ENCODE measurements at places on chromosomes 4 and X. TPM values are rescaled to one million over a fixed set of nuclear protein-coding genes. Genes with fewer than 3 reads are reported as not detected.

The AKAP14 gene
- total RNA-seq: not detected

DNA sequence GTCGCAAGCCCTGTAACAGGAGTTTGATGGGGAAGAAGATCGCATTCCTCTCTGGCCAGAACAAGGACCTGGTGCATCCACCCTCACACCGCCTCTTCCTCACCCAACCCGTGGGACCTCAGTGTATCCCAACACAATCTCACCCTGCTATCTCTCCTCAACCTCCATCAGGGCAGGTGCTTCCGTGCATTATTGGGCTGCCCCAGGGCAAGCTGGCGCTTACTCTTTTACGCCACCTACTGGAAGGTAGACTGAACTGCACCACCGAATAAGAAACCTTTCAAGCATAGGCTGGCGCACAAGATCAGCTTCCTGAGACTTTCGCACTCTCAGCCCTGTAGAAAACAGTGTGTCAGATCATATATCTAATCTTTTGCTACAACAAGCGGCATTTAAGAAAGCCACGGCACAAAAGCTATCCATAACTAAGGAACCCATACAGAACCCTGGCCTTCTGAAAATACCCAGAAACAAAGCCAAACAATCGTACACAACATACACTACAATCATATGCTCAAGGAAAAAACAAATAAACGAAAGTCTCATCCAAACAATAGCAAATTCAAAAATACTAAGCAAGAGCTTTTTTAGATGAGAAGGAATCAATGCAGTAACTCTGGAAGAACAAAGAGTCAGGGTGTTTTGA is 209.3 kb downstream of the UGT8 start:
- DNase-seq: no peak

GRCh38 chr4:113760094-113760794 is 1.3 kb downstream of the CAMK2D start:
- peak; percentile 3 for DNase-seq

DNA sequence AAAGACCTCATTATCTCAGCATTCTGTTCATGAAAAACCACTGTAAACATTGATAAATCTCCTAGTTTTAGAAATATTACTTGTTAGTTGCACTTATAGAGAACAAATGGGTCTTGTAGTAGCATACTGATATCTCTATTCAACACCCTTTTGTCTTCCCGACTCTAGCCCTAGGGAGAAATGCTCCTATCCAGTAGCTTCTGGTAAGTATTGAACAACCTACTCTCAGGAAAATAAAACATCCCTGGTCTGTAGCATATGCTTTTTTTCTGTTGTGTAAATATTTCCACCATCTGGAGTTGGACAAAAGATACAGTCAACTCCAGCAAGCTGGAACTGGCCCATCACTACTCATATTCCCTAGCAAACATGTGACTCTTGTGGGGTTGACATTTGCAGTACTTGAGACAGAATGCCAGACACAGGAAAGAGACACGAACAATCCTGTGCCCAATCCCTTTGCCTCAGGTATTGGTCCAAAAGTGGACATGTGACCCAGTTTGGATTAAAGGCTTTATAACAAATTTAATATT is 188.2 kb downstream of the GC start:
- DNase-seq: no peak

DNA sequence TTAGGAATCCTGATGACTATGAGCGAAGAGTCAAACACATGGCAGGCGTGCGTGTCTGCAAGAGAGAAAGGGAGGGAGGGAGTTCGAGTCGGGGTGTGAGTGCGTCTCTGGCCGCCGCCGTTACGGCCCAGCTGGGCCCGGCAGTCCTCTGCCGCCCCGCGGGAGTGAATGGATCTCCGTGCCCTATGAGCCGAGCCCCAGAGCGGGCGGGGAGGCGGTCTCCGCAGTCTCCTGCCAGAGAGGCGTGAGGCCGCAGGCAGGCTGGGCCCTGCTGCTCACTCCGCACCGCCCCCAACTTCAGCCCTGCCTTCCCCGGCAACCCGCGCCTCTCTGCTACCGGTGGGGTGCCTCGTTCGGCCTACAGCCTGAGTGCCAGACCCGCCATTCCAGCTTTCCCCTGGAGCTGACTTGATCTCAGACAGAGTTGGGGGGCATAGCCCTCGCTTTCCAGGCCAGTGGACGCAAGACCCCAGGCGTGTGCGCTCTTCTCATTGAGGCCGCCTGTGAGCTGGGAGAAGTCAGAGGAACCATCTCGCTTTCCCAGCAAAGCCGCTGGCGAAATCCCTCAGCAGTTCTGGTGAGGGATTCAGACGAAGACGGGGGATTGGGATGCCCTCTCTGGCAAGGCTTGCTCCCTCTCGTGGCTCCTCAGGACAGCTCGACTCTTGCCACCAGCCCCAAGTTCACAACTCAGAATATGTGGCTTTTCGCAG is 1.4 kb downstream of the SLC16A2 start:
- peak; percentile 37 for DNase-seq

The MGARP gene
- 0.65 TPM for total RNA-seq

GRCh38 chrX:39157796-39158195 is 356.5 kb downstream of the MID1IP1 start:
- DNase-seq: no peak

The KIAA1210 gene
- not detected for total RNA-seq

The STS gene
- 6.9 TPM for total RNA-seq

GRCh38 chr4:15963001-15963451 is at the start of gene FGFBP2:
TSS of gene FGFBP2 (minus strand) at chr4:15963175. CDS start at chr4:15963129, 46 bp downstream.
- DNase-seq: peak; percentile 31

DNA sequence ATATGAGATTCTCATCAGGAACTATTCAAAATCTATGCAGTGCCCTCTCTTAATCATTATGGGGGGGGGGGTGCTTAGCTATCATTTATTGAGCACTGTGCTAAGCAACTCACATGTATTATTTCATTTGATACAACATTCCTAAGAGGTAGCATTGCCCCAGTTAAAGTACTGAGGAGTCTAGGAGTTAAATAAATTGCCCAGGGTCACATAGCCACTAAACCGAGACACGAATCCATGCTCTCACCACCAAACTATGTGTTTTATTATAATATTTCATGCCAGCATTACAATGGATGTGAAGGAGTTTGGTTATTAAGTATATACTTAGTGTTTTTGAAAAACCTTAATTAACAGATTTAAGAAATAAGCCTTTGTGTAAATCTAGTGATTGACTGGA is 131.4 kb downstream of the CBR4 start:
- no peak for DNase-seq

DNA sequence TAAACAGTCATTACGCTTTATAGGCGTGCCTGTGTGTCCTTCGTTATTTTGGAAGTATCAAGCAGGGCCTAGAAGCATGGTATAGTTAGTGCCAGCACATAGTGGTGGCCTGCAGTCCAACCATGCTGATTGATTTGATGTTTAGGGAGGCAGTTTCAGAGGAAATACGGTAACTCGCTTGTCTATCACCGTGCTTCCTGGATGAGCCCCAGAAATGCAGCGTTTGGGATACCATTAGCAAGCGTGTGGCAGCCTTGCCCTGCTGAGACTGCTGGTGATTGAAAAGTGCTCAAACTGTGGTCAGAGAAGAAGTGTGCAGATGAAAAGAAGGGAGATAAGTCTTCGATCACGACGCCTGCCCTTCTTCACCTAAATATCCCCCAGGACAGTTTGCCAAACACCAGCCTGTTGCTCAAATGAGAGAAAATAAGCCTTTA is 158.4 kb downstream of the CHIC2 start:
- DNase-seq: no peak

The AWAT2 gene
- not detected for total RNA-seq
